ENCODE measurements at places on chromosomes 11 and 22.
A peak's percentile ranks its signal among the peaks of the same experiment; 100 is the strongest.

- no peak for DNase-seq
Observed at GRCh38 chr22:19147195-19147780, 2.8 kb downstream of the GSC2 start.

GRCh38 chr11:116958246-116958645, 120.8 kb upstream of the APOA1 start:
- no peak for DNase-seq

DNA sequence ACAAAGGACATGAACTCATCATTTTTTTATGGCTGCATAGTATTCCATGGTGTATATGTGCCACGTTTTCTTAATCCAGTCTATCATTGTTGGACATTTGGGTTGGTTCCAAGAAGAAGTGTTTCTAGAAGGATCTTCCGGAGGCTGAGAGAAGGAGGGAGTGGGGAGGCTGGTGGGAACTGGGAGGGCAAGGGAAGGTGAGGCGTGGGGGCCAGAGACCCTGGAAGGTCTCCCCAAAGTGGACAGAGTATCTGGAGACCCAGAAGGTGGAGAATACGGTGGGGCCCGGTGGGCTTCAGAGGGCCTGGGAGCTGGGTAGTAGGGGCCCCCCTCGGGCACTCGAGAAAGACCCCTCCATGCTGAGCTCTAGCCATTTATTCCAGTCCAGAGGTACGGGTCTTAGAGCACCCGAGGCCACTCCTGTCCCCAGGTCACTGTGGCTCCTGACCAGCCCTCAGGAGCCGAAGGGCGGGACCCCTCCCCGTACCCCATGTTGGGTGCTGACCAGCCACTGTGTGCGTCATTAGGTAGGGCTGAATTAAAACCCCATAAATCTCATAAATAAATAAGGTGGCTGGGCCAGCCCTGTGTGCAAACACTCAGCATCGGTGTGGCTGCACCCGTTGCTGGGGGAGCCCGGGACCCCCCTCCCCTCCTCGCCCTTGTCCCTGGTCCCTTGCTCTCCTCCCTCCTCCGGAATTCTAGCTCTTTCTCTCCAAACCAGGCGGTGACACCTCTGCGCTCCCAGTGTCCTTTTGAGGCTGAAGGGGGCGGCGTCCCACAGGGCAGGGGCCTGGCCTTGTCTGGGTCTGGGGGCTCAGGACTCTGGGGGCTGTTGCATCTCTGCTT, 38.8 kb upstream of the MUC5AC start:
- DNase-seq, result no peak

DNA sequence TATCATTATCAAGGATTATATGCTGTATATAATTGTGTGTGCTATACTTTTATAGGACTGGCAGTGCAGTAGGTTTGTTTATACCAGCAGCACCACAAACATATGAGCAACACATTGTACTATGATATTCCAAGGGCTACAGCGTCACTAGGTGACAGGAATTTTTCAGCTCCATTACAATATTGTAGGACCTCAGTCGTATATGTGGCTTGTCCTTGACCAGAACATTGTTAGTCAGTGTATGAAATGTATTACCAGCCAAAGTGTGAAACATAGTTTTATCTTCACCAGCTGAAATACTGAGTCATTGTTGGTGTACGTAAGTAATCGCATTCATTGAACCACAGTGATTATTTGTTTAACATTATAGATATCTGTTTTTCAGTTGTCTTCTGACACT, 20.4 kb downstream of the JHY start:
- DNase-seq, result no peak

DNA sequence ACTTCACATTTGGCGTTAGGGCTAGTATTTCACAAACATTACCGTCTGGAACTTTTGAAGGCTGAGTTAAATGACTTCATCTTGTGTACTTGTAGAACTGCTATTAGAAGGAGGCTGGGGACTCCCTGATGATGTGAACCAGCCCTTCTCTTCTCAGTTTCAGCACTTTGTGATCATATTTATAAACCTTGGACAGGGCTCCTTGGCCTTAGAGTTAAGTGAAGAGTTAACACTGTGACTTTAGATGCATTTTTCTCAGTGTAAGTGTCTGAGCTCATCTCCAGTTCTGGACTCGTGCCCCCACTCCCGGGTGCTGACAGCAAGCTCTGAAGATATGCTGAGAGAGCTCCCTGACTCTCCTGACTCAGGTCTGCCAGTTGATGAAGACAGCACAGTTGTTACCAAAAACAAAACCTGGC, 8.4 kb downstream of the MIAT start:
- DNase-seq, result no peak

- peak; percentile 95 for DNase-seq
Observed at GRCh38 chr22:27642104-27642800, 159.3 kb downstream of the MN1 start.

DNA sequence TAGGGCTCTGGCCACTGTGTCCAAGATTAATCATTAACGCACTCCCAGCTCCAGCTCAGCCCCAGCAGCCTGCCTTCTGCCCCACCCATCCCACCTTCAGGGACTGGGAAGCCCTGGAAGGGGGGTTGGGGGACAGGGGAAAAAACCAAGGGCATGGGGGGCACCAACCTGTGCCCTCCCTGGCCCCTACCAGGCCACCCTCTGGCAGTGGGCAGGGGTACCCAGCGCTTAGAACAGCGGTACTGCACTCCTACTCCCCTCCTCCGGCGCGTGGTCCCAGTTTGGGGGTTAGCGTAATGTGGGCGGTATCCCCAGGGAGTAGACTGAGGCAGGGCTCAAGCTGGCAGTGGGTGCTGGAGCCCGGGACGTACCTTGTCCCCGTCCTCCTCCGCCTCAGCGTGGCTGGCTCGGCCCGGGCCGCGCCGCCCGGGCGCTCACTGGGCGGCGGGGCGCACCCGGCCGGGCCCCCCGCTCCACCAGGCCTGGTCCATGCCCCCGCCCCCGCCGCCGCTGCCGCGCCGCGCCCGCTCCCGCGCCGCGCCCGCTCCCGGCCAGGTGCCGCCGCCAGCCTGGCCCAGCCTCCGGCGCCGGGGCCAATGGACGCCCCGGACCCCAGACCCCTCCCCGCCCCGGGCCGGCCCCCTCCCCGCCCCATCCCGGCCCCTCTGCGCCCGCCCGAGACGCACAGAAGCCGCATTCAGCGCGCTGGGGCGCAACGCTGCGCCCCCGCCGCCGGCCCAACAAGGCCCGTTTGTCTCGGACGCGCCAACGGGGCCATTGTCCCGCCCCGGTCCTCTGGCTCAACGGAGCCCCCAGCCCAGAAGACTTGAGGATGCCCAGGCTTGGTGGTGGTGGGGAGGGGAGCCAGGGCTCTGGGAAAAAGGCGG, at the start of gene GAL3ST1:
TSS of gene GAL3ST1 (minus strand) at position 571 of the 887 bp plus-strand sequence. CDS start 17,273 bp downstream, outside the sequence.
- DNase-seq, result peak; percentile 88

GRCh38 chr11:101390539-101390938, 193.3 kb downstream of the TRPC6 start:
- no peak for DNase-seq

DNA sequence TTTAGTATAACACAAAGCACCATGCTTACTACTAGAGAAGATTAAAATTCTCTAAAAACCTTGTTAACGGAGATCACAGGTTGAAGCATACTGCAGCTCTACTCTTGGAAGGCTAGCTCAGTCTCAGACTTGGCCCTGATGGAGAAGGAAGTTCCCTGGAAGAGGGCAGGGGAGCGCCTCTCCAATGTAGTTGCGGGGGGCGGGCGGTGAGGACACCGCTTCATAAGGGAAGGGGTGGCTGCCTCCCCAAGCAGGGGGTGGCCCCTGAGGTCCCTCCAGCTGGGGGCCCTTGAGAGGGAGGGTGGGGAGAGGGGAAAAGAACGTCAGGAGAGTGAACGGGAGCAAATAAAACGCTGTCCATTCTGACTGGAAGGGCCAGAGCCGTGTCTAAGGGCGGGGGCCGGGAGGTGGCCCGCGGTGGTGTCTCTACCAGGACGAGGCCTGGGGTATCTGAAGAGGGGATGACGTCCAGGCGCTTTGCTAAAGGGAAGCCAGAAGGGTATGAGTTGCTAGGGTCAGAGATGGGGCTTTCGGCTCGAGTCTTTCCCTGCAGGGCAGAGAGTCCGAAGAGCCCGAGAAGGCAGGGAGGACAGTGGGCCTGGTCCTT, 553 bp upstream of the USP47 start:
- DNase-seq, result peak; percentile 80

DNA sequence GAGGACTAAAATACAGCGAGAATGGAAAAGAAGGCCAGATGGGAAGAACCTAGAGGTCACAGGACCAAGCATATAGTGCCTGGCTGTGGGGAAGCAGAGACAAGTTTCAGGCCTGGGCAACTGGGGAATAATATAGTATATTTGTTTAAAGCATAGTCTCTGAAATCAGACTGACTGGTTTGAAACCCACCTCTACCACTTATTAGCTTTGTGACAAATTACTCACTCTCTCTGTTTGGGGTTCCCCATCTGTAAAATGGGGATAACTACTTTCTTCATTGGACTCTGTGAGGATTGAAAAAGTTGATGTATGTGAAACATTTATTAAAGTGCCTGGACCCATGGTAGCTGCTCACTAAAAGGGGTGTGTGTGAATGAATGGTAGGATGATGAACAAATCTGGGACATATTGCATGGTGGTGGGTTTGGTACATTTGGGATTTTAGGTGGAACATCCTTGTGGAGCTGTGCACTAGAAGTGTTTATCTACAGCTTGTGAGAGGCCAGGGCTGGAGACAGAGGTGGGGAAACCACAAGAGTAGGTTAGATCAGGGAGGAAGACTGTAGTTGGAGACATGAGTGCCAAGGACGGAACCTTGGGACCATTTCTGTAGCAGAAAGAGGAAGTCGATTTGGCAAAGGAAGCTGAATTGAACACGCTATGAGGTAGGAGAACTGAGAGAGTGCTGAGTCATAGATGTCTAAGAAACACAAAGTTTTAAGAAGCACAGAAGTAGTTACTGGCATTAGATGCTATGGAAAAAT, 52.6 kb downstream of the SWAP70 start:
- DNase-seq, result peak; percentile 82

GRCh38 chr22:20899827-20900423, 17.3 kb upstream of the CRKL start:
- DNase-seq, result no peak

GRCh38 chr11:18714443-18714780, 11.6 kb downstream of the IGSF22 start:
- no peak for DNase-seq

- no peak for DNase-seq
Observed at GRCh38 chr22:42934338-42934737, 77.3 kb upstream of the ARFGAP3 start.

DNA sequence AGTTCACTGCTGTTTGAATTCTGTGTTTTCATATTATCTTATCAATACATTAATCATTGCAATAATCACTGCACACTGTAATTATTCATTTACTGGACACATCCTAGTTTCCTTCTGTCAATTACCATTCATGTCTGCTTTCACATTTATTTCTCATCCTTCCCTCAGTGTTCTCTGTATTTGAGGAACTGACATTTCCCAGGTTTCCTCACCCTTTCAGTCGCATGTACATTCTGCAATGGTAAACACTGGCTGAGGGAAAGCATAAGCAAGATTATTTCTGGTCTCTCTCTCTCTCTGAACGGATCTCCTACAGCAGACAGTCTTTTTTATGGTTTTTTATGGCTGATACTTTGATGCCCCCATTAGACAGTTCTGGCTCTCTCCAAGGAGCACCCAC, 4.2 kb upstream of the HBD start:
- DNase-seq, result no peak

DNA sequence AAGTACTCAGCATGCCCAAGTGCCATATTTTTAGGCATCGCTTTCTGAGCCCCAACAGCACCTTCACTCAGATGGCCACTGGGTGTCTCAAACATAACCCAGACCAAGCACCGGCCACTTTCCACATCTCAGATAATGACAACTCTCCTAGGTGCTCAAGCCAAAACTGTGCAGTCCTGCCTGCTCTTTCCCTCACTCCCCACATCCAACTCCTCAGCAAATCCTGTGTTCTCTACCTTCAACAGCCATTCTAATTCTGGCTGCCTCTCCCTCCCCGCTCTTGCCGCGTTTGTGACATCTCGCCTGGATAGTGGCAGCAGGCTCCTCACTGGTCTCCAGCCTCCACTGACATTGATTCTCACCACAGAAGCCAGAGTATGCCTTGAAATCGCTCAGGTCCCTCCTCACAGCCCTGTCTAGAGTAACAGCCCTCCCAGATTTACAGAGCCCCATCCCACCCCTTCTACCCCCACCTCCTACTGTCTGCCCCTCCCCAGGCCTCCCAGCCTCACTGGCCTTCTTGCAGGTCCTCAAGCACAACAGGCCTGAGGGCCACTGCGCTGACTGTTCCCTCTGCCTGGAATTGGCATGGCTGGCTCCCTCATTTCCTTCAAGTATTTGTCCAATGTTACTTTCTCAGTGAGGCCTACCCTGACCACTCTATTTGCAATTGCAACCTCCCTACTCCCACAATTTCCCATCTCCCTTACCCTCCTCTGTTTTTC, 1.3 kb upstream of the PHETA2 start:
- no peak for DNase-seq

- DNase-seq, result peak; percentile 36
Observed at GRCh38 chr11:30710221-30710620, 124.1 kb upstream of the MPPED2 start.

GRCh38 chr11:134196756-134197155, 27.0 kb downstream of the NCAPD3 start:
- DNase-seq, result no peak

- peak; percentile 17 for DNase-seq
Observed at GRCh38 chr11:69156673-69157155, 979 bp downstream of the SMIM38 start.

GRCh38 chr11:130515829-130516553, 67.5 kb downstream of the ADAMTS15 start:
- no peak for DNase-seq

- peak; percentile 39 for DNase-seq
Observed at GRCh38 chr11:36088266-36088972, 144.6 kb downstream of the LDLRAD3 start.

GRCh38 chr11:72581067-72581466, 93.2 kb downstream of the PDE2A start:
- DNase-seq, result no peak

- no peak for DNase-seq
Observed at GRCh38 chr11:101775033-101775432, 139.8 kb upstream of the CEP126 start.

DNA sequence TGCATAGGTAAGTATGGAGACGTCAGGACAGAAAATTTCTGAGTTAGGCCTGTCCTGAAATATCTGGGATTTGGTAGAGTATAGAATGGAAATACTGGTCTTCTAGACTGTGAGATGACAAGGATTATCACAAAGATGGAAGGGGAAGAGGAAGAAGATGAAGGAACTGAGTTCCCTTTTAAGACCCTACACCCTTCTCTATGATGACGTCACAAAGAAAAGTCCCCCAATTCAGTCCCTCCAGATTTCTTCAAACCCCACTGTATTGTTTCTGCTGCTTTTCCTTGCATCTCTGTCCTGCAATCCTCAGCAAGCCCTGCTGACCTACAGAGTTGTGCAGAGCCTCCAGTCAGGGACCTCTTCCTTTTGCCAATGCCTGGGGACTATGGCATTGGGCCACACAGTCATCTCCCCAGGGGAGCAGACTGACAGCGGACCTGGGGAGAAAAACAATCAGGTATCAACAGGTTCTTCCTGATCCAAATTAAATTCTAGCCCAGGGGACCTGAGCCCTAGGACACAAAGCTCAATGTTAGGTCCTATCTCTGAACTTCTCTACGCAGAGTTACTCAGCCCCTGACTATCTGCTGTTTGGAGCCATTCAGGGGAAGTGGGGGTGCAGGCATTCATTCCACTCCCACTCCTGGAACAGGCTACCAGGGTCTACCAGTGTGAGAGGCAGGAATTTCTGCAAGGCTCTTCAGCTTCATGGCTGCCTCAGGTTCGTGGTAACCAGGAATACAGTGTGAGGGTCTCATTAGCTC, 49.2 kb upstream of the POU2AF1 start:
- DNase-seq, result no peak

- DNase-seq, result peak; percentile 93
Observed at GRCh38 chr11:112655371-112655770, 305.8 kb upstream of the NCAM1 start.

- no peak for DNase-seq
Observed at GRCh38 chr11:1297576-1298473, 11.6 kb downstream of the TOLLIP start.
